Mucosa of descending colon (tissue), 3 donors: ENCODE measurements at places on chromosomes 5 and 9. TPM values are rescaled to one million over a fixed set of nuclear protein-coding genes. Genes with fewer than 3 reads are reported as not detected.

DNA sequence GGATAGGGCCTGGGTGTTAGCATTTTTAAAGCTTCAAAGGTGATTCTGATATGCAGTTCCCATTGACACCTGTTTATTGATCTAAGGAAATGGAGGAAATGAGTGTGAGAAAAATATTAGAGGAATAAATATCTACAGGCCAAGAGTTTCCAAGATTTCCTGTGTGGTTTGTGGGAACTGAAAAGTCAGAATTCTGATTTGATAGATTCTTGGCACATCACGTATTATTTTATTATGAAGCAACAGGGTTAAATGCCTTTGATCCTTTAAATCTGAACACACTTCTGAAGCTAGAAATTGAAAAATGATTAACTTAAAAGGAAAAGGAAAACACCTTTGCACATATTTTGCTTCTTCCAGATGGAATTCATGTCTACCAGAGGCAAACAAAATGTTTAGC lies 113.7 kb downstream of the CD180 start:
- DNase-seq = no peak

DNA sequence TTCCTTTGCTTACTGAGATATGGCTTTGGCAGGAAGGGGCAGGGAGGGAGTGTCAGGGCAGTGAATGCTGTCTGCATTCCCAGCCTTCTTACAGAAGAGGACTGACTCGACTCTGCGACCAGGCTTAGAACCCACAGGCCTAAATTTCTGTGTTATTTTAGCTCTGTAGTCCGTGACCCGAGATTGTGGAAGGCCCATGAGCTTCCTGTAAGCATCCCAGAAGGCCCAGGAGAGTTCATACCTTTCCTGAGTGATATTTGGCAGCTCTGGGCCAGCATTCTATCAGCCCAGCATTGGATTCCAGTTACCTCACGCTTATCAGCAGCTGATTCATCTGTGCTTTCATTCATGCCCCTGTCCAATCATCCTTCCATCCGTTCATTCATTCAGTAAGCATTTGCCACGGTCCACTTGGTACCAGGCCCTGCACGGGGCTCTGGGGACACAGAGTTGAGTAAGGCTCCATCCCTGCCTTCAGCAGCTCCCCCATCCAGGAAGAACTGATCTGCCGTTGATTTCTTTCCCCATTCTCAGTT lies 28.2 kb upstream of the RPL26L1 start:
- DNase-seq = no peak

GRCh38 chr9:96021551-96022444 lies 146.3 kb downstream of the ERCC6L2 start:
- DNase-seq = peak; percentile 43

- no peak for DNase-seq
Observed at GRCh38 chr9:123617952-123618678, 262.1 kb downstream of the CRB2 start.

GRCh38 chr5:73286896-73287295 lies 113.9 kb downstream of the TMEM174 start:
- no peak for DNase-seq

GRCh38 chr5:134555890-134556311 lies 30.4 kb downstream of the JADE2 start:
- peak; percentile 76 for DNase-seq

- peak; percentile 60 for DNase-seq
Observed at GRCh38 chr9:125513668-125514413, 193.2 kb downstream of the MAPKAP1 start.

PPWD1 gene
- total RNA-seq = 25.6 TPM

PCA3 gene
- total RNA-seq = not detected
